ENCODE measurements at places on chromosomes 16 and 17.

GRCh38 chr17:1628856-1629503, 346 bp upstream of the SLC43A2 start:
- DNase-seq, result peak; percentile 72

- no peak for DNase-seq
These were observed 51.6 kb downstream of the N4BP1 start for GRCh38 chr16:48558371-48558841.

DNA sequence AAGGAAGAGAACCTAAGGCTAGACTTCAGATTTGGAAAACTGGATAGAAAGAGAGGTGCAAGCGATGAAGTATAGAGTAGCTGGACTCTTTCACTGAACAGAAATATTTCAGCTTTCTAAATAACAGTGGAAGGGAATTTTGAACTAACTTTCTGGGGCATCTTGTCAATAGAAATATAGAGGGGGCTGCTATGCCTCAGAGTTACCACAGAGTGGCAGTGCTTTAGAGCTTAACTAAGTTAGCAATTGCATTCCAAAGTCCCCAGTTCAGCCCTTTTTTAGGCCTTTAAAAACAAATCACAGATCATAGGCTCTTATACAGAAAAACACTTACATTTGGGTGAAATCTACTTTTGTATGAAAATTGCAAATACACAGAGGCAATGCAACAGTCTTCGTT, 154.2 kb upstream of the CDH8 start:
- no peak for DNase-seq

- no peak for DNase-seq
These were observed 44.6 kb upstream of the GSE1 start for GRCh38 chr16:85568519-85568918.

GRCh38 chr16:24929409-24929808, 83.6 kb downstream of the SLC5A11 start:
- DNase-seq, result no peak

DNA sequence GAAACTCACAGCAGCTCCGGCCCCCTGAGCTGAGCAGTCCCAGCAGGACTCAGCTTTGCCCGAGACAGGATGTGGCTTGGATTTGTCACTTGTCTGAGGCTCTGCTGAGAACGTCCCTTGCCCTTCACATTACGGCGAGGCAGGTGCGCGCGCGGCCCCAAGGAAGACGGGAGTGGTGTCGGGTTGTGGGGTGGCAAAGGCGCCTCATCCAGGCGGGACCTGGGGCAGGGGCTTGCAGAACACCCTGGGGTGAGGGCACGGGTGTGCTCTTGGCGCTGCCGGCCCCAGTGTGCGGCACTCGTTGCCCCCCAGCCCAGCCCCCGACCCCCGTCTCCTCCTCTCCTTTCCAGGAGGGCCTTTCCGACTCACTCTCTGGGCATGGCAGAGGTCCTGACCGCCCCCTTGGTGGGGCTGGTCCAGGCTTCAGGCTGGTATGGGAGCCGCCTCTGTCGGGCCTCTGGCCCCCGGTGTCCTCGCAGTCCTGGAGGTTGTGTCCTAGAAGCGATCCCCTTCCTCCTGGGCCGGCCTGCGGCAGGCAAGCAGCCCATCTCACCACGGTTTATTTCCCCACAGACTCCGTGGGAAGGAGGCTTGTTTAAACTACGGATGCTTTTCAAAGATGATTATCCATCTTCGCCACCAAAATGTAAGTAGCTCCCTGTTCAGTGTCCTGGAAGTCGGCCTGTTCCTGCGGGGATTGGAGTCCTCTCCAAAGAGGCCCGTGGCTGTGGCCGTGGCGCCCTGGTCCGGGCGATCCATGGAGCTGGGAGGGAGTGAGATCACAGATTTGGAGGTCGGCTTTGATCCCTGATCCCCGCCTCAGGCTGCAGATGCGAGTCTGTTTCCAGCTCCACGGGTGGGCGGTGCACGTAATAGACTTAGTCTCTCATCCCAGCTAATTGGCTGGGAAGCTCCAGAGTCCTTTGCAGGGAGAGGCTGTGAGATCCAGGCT, 5.9 kb downstream of the UBE2I start:
- no peak for DNase-seq

DNA sequence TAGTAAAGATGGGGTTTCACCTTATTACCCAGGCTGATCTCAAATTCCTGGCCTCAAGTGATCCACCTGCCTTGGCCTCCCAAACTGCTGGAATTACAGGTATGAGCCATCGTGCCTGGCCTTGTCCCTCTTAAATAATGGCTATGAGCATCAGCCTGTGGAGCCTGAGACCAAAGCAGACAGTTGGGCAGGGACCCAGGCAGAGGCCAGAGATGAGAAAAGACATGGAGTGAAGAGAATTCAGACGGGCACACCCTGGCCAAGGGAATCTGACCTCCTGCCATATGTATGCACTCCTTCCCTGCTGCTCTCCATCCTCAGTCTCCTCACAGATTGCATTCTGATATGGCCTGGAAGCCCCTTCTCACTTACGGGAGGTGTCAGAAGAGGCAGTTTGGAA, 98.4 kb upstream of the DNAH9 start:
- no peak for DNase-seq

DNA sequence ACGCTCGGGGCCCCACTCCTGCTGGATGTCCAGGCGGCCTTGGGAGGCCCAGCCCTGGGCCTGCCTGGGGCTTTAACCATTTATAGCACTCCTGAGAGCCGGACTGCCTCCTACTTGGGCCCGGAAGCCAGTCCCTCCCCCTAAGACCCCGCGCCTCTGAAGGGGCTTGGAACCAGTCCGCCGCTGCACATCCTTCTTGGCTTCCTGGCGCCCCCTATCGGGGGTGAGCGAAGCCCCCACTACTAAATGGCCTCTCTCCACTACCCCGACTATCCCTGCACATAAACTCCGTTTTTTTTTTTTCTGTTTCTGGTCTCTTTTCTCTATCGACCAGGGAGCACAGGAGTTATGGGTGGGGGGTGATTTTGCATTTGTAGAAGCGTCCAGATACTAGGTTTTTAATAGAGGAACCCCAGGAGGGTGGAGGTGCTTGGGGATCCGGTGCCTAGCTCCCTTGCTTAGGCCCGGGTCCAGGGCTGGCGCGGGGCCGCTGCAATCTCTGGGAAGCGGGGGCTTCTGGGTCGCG, 633 bp upstream of the NOL3 start:
- DNase-seq, result no peak

DNA sequence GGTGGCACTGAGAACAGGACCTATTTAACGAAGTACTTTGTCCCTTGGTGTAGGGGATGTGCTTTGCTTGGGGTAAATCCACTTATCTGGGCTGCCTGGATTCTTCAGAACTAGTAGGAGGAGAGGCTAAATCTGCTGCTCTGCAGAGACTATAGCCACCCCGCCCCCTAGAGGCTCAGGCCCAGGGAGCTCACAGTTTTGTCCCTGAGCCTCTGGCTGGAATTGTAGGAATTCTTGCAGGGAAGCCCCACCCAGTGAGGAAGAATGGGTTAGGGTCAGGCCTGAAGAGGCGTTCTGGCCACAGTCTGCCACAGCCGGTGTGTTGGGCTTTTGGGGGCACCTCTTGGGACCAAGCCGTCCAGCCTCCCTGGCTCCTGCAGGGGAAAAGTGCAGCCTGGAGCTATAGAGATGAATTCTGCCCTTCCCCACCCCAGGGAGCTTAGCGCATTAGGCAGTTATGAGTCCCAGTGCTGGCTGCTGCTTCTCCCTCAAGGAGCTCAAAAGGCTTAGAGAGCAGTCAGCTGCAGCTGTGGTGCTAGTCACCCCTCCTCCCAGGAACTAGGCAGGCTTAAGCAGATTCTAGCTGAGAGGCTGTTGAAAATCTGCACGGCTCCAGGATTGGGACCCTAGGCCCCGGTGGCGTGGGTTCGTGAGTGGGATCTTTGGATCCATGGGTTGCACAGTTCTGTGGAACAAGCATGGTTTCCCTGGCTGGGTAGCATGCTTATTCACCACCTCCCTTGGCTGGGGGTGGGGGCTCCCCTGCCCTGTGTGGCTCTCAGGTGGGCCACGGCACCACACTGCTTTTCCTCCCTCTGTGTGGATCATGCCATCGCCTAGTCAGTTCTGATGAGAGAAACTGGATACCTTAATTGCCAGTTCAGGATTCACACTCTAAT, 237.4 kb upstream of the TOM1L1 start:
- DNase-seq, result no peak

GRCh38 chr17:210402-210801, 29.0 kb upstream of the DOC2B start:
- DNase-seq, result no peak

DNA sequence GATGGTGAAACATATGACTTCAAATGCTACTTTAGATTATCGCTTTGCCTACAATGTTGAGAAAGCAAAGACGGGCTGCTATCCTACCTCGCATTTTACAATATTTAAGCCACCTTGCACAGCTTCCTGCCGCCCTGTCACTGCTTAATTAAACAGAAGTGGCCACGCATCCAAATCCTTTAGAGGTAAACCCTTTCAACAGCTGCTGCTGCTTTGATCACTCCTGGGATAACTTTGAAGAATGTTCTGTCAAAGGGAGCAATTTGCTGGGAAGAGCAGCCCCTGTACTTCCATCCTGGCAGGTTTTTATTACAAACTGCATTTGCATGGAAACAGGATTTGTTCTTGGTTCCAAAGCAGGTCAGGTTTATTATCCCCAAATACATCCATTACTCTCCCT, 24.2 kb upstream of the SSTR2 start:
- DNase-seq, result no peak

DNA sequence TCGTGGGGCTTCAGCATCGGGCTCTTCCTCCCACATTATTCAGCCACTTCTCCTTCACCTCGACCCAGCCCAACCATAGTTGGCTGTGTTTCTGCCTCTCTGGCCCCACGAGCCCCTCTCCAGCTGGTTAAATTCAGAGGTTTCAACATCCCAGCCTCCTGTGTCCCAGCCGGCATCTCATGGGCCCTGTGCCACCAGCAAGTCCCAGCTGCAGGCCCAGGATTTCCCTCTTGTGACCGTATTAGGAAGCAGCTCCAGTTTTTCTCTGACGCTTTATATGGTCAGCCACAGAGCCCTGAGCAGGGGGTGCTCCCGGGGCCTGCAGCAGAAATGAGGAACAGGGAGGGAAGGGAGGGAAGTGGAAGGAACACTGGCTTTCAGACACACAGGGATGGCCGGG, 27.4 kb downstream of the MYH11 start:
- no peak for DNase-seq

DNA sequence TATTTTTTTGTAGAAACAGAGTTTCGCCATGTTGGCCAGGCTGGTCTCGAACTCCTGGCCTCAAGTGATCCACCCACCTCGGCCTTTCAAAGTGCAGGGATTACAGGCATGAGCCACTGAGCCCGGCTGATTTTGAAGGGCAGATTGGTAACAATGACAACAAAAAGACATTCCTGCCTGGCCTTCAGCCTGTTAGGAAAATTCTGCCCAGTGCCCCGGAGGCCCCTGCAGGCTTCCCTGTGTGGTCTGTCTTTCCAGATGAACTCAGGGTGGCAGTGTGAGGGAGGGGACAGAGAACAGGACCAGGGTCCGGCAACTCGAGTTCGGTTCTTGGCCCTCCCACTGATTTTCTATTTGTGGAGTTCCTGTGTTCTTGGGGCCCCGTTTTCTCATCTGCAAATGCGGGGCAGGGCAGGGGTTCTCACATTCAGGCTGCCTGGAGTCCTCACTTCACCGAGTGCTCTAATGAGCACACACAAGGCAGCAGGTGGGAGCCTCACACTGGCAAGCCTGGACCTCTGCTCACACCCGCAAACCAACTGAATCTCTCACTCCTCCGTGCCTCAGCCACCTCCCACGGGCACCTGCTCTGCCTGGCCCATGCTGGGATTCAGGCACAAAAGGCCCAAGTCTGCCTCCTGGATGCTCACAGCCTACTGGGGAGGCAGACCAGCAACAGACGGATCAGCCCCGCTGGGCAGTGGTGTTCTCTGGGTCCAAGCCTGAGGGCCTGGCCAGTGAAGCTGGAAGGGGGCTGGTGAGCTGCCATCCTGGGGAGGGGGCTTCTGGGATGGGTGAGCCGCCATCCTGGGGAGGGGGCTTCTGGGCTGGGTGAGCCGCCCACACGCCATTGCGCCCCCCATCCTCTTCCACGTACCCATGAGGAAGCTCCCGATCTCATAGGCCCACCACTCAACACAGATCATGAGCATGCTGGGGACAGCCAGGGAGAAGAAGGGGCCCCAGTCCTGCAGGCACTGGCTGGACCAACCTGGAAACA, 10.3 kb downstream of the SLC47A2 start:
- DNase-seq, result no peak

GRCh38 chr17:14094676-14095601, 25.6 kb downstream of the COX10 start:
- no peak for DNase-seq

GRCh38 chr16:70395345-70395901, 43.5 kb downstream of the ST3GAL2 start:
- no peak for DNase-seq

DNA sequence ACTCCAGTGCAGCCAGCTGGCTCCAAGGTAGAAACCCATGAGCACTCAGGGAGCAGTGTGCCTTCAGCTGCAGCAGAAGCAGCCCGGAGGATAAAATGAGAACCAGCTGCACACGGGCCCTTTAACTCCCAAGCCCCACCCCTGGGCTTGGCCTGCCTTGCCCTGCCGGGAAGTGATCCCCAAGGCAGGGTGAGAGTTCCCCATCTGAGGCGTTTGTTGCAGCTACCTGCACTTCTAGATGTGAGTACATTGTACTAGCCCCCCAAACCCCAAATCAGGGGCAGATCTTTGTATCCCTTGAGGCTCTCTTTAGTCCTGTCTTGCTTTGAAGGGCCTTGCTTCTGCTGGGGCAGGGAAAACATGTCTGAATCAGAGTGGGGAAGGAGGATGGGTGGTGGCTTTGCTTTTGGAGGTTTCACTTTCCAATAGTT, at the start of gene MVP:
TSS of gene MVP (plus strand) at position 192 of the 431 bp plus-strand sequence. CDS start 10,088 bp downstream, outside the sequence.
- no peak for DNase-seq

DNA sequence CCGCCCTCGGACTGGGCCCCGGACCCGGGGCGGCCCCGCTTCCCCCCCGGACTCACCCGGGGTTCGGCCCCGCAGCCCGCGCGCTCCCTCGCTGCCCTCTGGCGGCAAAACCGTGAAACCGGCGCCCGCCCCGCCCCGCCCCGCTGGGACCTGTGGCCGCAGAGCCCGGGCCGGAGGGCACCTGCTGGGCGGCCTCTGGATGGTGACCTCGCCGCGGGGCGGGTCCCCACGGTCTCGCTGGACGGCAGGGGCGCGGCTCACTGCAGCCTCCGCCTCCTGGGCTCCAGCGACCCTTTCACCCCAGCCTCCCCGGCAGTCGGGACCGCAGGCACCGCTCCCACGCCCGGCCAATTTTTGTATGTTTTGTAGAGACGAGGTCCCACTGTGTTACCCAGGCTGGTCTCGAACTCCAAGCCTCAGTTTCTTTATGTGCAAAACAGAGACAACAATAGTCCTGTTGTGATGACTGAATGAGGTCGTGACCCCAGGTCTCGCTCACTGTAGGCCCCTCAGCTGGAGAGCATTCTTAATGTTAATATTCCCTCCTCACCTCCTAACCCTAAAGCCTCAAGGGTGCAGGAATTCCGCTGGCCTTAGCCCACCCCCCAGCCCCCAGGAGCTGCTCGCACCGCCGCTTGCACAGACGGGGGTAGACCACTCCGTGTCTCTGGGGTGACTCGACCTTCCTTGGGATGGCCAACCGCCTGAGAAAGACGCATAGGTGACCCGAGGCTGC, 33.7 kb upstream of the RPH3AL start:
- DNase-seq, result no peak

GRCh38 chr17:56902348-56902747, 11.5 kb downstream of the TRIM25 start:
- DNase-seq, result no peak

GRCh38 chr16:9370061-9370491, 278.6 kb downstream of the HAPSTR1 start:
- no peak for DNase-seq

Measured in cortex of kidney (tissue), 1 donor.